NCI-H510A treated with DMSO at 0.1 percent for 48 hours (cell line): ENCODE measurements at places on chromosomes 2 and 18.

- no peak for DNase-seq
Measured at GRCh38 chr2:85736456-85737355, 17.1 kb upstream of the ATOH8 start.

- DNase-seq = no peak
Measured at GRCh38 chr18:848062-848861, 36.2 kb upstream of the YES1 start.

GRCh38 chr2:188607501-188607900 is 315.8 kb downstream of the GULP1 start:
- DNase-seq = no peak

GRCh38 chr2:224887141-224887540 is 155.1 kb downstream of the DOCK10 start:
- DNase-seq = no peak

GRCh38 chr2:203427061-203427460 is 98.9 kb downstream of the ABI2 start:
- DNase-seq = no peak

- DNase-seq = no peak
Measured at GRCh38 chr2:48617618-48618017, at the start of gene GTF2A1L. Gene GTF2A1L (plus strand): TSS chr2:48617856. CDS start chr2:48617875, 19 bp downstream.

DNA sequence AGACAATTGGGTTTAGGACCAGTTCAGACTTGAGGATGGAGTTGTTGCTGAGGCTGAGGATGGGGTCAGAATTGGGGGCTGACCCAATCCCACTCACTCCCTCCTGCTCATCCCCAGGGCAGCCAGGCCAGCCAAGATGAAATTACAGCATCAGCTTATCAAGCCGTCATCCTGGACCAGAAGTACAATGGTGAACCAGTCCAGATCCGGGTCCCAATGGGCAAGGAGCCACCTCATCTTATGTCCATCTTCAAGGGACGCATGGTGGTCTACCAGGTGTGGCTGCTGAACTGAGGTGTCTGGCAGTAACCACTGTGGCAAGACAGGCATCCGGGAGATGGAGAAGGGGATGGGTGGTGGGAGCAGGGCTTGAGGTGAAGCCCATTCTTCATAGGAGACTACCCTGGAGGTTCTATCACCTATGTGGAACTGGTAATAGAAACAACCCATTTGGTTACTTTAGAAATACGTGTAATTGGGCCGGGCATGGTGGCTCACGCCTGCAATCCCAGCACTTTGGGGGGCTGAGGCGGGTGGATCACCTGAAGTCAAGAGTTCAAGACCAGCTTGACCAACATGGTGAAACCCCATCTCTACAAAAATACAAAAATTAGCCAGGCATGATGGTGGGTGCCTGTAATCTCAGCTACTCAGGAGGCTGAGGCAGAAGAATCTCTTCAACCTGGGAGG is 13.9 kb downstream of the VIL1 start:
- no peak for DNase-seq

GRCh38 chr2:238515377-238515776 is 88.7 kb downstream of the ASB1 start:
- DNase-seq = no peak

DNA sequence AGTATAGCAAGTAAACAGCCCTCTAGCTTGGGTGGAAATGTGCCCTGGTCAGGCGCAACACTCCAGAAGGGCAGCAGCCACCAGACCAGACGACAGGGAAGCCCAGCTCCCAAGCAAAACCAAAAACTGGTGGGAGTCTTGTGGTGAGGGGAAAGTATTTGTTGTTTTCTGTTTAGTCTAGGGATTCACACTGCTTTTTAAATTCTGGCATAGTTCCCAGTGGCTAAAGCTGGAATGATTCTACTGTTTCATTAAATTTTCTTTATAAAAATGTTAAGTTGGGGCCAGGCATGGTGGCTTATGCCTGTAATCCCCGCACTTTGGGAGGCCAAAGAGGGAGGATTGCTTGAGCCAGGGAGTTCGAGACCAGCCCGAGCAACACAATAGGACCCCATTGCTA is 38.5 kb downstream of the MERTK start:
- no peak for DNase-seq

GRCh38 chr2:101188683-101189405 is 37.7 kb upstream of the TBC1D8 start:
- DNase-seq = no peak

DNA sequence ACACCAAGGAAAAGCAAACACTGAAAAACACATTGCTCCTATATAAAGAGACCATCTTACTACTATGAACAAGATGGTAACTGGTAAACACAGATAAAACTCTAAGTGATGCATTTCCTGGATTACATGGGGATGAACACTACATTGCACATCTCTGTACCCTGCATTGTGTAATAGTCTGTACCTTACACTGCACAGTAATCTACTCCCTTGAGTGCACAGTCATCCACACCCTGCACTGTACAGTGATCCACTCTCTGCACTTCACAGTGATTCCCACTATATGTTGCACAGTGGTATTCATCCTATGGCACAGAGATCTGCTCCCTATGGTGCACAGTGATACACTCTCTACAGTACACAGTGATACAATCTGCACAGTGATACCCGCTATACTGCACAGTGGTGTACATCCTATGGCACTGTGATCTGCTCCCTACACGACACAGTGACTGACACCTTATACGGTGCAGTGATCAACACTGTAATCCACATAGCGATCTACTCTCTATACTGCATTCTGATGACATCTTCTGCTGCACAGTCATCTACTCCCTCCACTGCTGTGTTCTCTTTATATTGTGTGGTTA is 462.2 kb upstream of the RGPD4 start:
- DNase-seq = no peak

DNA sequence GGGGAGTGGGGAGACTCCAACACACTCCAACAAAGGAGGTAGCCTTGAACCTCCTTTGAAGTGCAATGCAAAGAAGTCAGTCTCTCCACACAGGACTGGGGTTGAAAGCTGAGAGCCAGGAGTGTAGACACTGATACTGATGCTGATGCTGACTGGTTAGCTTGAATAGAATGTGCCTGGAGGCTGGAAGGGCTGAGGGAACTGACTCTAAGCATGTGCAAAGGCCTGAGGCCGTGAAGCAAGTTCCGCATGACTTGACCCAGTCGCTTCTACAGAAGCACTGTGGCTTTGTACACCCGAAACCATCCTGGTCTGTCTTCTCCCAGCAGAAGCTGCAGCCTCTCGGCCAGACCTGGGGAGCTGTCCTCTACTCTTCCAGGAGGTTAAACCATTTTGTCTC is 10.4 kb downstream of the FOXI3 start:
- no peak for DNase-seq

DNA sequence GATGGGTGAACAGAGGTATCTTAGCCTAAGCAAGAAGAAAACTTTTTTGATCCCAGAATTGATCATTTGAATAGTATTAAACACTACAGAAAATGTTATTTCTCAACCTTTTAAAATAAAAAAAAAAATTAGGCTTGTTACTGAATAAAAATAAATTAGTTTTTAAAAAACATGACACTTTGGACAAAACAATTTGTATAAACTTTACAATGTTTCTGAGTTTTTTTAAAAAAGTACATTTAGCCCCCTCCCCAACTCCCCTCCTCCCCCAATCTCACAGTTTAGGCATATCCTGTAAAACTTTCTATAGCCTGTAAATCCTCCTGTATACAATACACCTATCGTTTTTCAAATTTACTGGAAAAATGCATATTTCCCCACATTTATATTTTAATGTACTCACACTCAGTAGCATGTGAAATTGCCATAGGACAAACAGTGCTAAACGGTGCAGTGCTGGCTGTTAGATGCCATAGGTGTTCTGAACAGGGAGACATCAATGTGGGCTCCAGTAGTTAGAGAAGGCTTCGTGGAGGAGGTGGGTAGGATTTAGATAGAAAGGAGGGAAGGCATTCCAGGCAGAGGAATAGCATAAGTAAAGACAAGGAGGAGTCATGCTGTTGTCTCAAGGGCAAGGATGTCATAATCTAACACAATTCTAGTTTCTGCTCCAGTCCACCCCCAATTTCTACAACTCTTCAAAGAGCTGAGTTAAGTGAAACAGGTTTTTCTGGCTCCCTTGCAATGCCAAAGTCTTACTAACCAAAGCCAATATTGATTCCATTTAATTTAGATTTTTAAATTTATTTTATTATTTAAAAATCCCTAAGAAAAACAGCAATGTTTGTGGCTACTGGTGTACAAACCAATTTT is 50.9 kb downstream of the SP3 start:
- DNase-seq = no peak

DNA sequence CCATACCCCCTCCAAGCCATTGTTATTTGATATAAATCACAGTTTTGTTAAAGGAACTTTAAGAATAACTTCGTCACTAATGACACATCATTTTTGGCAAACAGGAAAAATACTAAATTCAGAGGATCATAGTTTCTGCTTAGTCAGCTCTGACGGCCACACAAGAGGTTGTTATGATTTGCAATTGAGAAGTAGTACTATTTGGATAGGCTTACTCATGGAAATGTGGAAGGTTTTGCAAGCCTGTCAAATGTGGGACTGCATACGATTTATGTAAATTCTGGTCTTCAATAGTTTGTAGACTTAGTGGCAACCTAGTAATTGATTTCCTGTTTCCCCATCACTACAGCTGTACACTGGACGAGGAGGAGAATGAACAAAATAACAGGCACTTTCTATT is 108.1 kb downstream of the ARHGEF33 start:
- peak; percentile 12 for DNase-seq

GRCh38 chr2:24539258-24539657 is 48.2 kb downstream of the NCOA1 start:
- no peak for DNase-seq

GRCh38 chr2:219973136-219973535 is 345.7 kb downstream of the SLC4A3 start:
- no peak for DNase-seq

GRCh38 chr2:62467475-62468321 is 38.3 kb downstream of the TMEM17 start:
- DNase-seq = no peak

DNA sequence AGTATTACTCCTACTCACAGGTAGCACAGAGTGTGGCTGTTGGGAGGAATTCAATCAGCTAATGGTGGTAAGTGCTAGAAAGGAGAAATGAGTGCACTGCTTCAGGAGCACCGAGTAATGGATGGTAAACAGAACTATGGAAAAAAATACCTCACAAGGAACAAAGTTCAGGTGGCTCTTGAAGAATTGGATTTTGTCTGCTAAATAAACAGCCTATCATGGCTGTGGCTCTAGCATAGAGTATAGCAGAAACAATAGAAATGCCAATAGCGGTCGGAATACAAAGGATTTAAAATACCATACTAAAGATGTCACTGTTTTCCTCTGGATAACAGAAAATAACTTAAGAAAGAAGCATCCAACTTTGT is 482.5 kb downstream of the NUP35 start:
- no peak for DNase-seq

DNA sequence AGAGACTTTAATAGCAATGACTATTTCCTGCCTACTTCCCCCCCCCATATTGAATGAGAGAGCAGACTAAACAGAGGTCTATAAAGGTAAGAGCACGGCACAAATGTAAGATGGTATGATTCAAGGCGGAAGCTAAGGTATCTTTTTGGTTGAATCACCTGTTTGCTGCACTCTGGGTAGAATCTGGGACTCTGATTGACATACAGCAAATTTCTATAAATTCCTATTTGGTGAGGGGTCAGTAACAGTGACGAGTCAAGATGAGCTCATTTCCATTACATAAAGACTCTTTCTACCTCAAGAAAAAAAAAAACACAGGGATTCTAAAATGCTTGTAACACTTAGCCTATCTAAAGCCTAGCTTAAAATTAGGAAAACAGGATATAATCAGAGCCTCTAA is 297.3 kb downstream of the TNS1 start:
- no peak for DNase-seq

DNA sequence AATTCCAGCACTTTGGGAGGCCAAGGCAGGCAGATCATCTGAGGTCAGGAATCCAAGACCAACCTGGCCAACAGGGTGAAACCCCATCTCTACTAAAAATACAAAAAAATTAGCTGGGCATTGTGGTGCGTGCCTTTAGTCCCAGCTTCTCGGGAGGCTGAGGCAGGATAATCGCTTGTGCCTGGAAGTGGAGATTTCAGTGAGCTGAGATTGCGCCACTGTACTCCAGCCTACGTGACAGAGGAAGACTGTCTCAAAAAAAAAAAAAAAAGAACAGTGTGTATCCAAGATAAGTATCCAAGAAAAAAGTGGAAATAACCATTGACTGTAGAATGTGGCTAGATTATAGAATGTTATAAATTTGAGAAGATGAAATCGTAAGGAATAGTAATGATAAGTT is 142.1 kb downstream of the FAM124B start:
- no peak for DNase-seq

- no peak for DNase-seq
Measured at GRCh38 chr18:25518716-25519053, 166.7 kb upstream of the ZNF521 start.

DNA sequence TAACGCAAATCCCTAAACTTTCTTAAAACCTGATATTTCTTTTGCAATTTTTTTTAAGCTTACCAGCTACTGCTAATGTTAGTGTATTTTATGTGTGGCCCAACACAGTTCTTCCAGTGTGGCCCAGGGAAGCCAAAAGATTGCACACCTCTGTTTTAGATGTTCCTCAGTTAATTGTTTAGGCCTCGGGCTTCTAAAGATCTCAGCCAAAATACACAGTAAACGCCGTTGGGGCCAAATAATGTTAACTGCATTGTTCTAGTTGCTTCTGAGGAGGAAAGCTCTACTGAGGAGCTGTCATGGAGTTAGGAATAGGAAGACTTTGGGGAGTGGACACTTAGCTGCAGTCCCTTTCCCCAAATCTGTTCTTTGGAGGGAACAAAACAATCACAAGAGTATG is 2.0 kb downstream of the HSPE1 start:
- no peak for DNase-seq

- DNase-seq = no peak
Measured at GRCh38 chr2:174750923-174751441, 13.3 kb downstream of the CHRNA1 start.

DNA sequence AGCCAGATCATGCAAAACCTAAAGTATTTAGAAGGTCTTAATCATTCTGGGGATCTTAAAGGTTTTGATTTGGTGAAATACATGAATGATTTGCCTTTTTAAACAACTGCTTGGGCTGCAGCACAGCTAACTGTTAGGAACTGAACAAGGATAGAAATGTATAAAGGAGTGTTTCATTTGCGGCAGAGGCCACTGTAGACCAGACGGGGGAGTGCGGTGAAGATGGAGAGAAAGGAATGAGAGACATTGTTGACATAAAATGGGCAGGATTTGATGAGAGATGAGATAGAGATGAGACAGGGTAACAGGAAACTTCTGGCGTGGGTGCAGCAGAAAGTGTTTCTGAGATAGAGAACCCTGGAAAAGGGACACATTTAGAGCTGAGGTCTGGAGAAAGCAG is 308.1 kb downstream of the TMX3 start:
- no peak for DNase-seq

DNA sequence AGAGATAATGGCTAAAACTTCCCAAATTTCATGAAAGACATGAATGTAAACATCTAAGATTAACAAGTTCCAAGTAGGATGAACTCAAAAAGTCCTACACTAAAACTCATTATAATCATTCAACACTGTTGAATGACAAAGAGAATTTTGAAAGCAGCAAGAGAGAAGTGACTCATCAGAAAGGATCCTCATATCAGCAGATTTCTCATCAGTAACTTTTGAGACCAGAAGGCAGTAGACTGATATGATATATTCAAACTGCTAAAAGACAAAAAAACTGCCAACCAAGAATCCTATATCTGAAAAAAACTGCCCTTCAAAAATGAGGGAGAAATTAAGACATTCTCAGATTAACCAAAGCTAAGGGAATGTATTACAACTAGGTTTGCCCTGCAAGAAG is 130.6 kb upstream of the OTX1 start:
- no peak for DNase-seq
